Kidney capillary endothelial cell (primary cell): ENCODE measurements at places on chromosomes 3 and 15.
A peak's percentile ranks its signal among the peaks of the same experiment; 100 is the strongest.

DNA sequence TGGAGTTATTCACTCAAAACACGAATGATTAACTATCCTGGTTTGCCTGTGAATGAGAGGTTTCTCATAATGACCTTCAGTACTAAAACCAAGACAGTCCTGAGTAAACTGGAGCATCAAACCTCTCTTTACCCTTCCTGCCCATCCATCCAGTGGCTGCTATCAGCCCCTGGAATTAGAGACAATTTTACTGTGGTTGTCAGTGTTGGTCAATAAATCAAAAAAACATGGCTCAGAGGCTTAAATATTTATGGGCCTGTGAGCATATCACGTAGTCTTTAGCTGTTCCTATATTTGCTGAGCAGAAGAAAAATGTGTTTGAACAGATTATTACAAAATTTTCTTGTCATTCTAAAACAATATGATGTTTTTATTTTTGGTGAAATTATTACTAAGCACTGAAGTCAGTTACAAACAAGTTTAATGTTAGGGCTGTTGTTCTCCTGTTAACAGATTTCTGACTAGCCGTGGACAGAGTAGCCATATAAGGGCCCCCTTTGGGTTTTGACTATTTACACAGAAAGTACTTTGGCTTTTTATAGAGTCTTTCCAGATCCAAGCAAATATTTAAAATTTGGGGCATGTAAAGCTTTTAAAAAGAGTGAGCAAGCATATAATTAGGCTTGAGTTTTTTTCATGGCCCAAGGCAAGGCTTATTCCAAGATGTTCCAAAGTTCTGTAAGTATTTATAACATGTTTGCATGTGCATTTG, 580.9 kb downstream of the DIPK2A start:
- no peak for DNase-seq

GRCh38 chr3:178773358-178773757, 237.1 kb downstream of the KCNMB2 start:
- DNase-seq = no peak

- no peak for DNase-seq
These were observed 78.6 kb upstream of the PXYLP1 start for GRCh38 chr3:141152801-141153678.

DNA sequence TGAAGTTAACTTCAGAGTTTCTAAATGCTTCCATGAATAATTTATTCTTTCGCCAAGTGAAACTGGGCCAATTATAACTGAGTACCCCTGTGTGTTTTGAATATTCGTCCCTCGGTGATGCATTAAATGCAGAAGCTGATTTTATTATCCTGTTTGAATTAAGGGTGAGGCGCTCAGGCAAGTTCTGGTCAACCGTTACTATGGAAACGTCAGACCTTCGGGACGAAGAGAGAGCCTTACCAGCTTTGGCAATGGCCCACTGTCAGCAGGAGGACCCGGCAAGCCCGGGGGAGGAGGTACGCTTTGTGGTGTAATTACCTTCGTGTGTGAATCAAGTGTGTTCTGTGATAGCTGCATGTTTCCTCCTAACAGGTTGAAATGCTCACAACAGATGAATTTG, 239.8 kb downstream of the ITPR1 start:
- DNase-seq = no peak

DNA sequence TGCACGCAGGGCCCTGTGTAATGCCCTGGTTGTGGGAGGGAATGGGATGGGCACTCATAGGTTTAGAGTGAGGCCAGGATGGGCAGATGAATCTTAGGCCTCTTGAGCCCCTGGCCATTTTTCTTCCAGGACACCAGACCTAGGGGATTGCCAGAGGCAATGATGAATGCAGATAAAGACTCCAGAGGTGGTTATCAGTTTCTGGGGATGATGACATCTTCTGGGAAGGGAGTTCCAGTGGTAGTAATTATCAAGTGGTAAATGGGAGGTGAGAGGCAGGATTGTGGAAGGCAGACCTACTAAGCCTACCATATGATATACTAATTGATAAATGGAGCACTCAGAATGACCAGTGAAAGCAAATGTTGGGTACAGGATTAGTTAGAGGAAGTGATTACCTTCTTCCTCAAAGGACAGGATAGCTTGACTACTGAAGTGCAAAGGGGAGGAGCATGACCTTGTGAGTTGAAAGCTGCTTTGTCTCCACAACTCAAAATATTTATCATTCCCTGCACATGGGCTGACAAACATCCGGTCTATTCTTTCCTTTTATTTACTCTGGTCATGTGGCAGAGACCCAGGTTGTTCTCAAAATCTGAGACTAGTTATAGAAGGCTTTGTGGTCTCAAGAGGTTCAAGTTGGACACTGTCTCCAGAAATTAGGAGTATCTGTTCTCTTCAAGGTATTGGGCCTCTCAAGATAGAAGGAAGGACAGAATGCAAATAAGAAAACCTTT, 10.2 kb upstream of the MAPK6 start:
- peak; percentile 61 for DNase-seq

DNA sequence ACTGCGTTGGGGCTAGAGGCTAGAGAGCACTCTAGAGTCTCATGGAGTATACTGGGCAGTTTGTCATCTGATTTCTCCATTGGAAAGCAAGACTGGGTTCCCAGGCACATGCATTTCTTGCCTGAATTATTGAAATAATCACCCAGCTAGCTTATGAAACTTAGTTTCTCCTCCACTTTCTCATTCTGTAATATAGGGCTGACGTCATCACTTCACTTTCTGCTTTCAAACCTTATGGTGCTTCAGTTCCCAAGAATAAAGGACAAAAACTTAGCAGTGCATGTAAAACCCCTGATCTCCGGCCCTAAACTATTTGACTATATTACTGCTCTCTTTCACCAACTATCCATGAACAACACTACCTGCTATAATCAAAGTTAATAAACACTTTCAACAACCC, 147.9 kb downstream of the IGSF11 start:
- DNase-seq = no peak

- DNase-seq = no peak
These were observed 65.7 kb downstream of the CMTM8 start for GRCh38 chr3:32303977-32304881.

DNA sequence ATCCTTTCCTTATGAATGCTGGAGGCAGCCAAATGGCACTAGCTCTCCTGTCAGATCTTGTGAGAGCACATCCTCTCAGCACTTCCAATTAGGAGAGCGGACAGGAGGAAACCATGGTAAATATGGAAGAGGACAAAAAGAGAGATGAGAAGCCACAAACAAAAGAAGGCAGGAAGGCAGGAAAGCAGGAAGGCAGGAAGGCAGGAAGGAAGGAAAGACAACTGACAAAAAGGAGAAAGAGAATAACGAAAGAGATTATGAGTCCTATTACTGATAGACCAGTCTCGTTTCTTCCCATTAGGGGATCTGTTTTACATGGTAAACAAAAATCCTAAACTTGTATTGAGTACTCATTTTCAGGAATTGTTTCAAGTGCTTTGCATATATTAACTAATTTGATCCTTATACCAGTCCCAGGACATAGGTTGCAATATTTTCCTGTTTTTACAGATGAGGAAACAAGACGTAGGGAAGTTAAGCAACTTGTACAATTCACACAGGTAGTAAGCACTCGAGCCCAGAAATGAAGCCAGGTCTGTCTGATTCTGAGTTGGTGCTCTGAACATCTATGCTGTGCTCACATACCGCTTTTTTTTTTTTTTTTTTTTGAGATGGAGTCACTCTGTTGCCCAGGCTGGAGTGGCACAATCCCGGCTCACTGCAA, 4.2 kb downstream of the BCL2A1 start:
- no peak for DNase-seq

- no peak for DNase-seq
These were observed 74.8 kb downstream of the AQP9 start for GRCh38 chr15:58212909-58213526.

DNA sequence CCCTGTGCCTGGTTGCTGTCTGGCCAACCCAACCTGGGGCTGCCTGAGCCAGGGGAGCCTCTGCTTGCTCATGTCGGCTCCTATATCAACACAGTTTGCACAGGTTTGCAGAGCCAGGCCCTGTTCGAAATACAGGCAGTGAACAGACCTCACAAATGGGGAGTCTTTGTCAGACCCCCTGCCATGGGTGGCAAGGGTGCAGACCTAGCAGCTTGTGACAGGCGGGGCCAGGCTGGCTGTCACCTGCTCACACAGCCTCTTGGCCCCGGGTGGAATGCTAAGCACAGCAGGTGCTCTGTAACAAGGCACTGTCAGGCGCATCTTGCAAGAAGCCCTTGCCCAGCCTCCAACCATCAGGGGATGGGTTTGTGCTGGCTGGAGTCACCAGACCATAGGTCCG, 47.3 kb downstream of the BDH1 start:
- no peak for DNase-seq

- no peak for DNase-seq
These were observed 108.0 kb downstream of the IL1RAP start for GRCh38 chr3:190621927-190622326.

- DNase-seq = no peak
These were observed 25.0 kb upstream of the GP9 start for GRCh38 chr3:129035360-129036221.

GRCh38 chr3:170896781-170897180, 11.7 kb downstream of the EIF5A2 start:
- no peak for DNase-seq

GRCh38 chr3:168073842-168074605, 21.7 kb downstream of the GOLIM4 start:
- DNase-seq = no peak

DNA sequence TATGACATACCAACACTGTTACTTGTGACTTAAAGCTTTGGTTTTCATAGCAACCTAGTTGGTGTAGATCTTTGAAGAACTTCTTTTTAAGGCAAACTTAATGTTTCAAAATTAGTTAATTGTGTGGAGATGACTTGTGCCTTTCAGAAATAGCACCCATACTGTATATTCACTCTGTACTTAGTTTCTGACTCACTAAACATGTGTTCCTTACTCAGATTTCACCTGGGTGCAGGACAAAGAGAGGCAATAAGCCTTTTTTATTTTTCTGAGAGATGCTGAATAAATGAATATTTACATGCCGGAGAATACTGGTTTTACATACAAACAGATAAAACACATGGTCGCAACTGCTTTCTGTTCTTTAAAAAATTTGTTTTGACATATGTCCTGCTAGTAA, 44.8 kb downstream of the SLC25A26 start:
- DNase-seq = no peak

DNA sequence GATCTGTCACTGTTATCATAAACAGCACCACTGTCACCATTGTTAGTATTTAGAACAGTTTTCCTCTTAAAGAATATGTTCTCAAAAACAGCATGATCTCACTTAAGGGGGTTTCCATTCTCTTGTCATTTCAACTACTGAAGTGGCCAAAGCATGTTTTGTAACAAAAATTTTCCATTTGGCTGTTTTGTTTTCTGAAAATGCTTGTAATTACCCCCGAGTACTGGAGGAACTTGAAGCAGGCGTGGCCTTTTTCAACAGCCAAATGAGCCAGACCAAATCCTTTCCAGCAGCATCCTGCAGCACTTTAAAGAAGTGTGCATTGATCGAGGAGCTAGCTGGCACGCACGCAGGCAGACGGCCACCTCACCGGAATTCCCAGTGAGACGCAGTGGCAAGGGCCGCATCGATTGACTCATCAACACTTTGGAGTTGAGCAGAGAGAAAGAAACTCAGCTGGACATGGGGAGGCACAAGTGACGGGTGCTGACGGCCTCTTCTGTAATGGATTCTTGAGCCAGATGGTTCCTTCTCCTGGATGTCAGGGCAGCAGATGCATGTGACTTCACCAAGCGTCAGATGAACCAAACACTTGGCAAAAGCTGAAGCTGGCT, 234.3 kb upstream of the IGF1R start:
- DNase-seq = no peak

GRCh38 chr3:155981669-155982068, 111.2 kb downstream of the GMPS start:
- no peak for DNase-seq

GRCh38 chr3:45790596-45790995, 5.7 kb downstream of the SLC6A20 start:
- DNase-seq = no peak

DNA sequence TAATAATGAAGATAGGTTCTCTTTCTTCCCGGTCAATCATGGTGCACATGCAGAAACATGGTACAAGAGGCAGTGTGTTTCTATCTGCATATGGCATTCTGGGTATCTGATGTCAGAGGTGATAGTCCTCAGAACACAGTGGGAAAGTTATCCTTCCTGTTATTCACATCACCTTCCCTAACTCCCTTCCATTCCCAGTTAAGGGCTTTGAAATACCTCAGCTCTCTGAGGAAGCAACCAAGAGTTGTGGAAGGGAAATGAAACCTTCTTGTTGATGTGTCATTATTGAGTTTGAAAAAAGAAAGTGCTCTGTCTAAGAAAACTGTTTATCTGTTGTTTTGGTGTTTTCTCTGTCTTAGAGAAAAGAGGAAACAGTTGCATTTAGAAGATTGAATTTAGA, 21.9 kb upstream of the P2RY13 start:
- DNase-seq = no peak

- no peak for DNase-seq
These were observed 95.4 kb upstream of the KLHL25 start for GRCh38 chr15:85889956-85890619.

DNA sequence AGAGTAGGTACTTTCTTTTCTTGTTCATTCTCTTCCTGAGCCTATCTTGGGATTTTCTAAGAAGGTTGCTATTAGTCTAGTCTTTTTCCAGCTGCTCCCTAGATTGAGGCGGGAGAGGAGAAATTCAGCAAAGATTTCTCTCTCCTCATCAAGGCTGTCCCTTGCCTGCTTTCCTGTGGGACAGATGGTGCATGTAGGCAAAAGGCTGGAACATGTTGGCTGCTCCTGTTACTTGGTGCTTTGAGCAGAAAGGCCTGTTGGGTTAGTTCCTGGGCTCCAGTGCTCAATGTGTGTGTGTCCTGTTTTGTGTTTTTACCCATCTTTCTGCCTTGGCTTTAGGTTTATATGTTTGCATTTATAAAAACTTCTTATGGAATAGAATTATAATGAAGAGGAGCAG, 9.1 kb upstream of the SNRPN start:
- no peak for DNase-seq

GRCh38 chr15:101437209-101437608, 52.3 kb downstream of the PCSK6 start:
- DNase-seq = no peak
